ENCODE measurements at places on chromosomes 6 and 20.

DNA sequence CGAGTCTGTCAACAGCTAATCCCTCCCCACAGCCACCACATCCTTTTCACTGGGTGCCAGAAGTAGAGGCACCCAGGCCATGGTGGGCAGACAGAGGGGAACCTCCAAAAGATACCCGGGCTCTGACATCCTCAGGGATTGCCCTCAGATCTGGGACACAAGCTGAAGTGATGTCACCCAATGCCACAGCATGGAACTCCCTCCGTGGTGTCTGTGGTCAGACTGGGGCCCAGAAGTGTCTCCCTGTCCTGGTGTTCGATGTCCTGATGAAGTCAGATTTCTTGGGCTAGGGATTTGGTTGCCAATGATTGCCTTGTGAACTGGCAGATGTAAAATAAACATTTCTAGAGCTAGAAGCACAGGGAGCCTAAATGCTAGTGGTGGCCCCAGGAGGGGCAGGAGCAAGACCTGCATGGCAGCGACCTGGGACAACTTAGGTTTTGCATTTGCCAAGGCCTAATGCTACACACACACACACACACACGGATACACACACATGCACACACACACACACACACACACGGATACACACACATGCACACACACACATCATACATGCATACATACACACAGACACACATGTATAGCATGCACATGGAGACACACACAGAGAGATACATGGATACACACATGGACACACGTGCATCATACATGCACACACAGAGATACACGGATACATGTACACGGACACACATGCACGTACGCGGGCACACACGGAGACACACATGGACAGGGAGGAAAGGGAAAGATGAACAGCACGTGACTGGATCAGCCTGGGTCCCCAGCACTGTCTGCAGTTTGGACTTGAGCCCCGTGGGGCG is 221.0 kb downstream of the NFATC2 start:
- no peak for DNase-seq

DNA sequence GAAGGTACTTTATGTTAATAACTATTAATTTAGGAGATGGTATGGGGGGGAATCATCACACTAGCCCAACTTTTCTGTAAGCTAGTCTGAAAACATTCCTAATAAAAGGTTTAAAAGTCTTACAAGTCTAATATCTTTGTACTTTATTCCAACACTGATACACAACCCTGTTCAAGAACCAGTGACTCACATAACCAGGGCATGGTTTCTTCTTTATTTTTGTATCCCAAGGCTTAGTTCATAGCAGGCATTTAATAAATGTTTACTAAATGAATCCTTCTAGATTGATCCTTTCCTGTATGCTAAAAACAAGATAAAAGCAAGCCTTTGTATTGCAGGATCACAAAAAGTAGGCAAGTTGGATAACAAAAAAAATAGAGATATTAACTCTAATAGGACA is 9.7 kb downstream of the PNISR start:
- no peak for DNase-seq

GRCh38 chr6:3835785-3836184 is 13.4 kb upstream of the FAM50B start:
- no peak for DNase-seq

- no peak for DNase-seq
These were observed 35.1 kb downstream of the MKKS start for GRCh38 chr20:10398834-10399369.

GRCh38 chr6:166733900-166734299 is 106.8 kb upstream of the RPS6KA2 start:
- no peak for DNase-seq

DNA sequence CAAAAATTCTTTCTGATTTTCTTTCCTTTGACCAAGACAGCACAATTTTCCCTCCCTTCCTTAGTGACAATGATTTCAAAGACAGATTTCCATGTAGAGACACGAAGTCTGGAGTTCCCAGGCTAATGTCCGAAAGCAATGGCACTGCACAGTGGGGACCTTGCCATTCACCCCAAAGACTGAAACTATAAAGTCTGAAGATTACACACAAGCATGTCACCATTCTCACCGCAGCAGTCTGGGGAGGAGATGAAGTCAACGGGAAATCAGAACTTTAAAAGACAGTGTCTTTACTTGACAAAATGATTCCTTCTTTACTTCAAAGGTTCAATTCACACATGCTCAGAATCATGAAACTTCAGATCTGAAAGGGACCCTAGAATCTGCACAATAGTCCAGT is 8.3 kb downstream of the B4GALT5 start:
- DNase-seq = no peak

Data from CD4-positive, alpha-beta T cell treated with Interleukin-1 beta for 1 hour (primary cell).